ENCODE measurements at places on chromosomes 1 and 21.

GRCh38 chr1:88801575-88802208, 89.7 kb downstream of the GTF2B start:
- no peak for DNase-seq

DNA sequence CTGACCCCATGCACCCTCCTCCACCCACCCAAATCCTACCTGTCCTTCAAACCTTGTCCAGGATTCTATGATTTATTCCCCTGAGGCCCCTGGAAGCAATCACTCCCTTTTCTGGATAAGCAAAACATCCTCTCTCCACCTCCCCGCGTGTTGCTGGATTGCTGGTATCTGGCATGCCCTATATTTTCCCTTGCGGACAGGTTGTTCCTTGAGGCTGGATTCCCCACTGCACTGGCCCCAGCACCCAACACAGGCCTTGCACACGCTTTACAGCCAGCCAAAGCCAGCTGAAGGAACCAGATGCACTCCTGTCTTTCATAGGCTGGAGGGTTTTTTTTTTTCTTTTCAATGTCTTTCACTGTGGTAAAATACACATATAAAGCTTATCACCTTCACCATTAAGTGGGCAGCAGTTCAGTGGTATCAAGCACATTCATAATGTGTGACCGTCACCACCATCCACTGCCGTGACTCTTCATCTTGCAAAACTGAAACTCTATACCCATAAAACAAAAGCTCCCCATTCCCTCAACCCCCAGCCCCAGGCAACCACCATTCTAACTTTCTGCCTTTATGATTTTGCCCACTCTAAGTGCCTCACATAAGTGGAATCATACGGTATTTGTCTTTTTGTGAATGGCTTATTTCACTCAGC, 50.9 kb downstream of the TOR1AIP2 start:
- no peak for DNase-seq

GRCh38 chr1:181538836-181539235, 55.5 kb downstream of the CACNA1E start:
- no peak for DNase-seq

GRCh38 chr1:21082073-21082472, 94.6 kb downstream of the EIF4G3 start:
- no peak for DNase-seq

- no peak for DNase-seq
Observed at GRCh38 chr1:202569393-202570322, 140.6 kb downstream of the SYT2 start.

DNA sequence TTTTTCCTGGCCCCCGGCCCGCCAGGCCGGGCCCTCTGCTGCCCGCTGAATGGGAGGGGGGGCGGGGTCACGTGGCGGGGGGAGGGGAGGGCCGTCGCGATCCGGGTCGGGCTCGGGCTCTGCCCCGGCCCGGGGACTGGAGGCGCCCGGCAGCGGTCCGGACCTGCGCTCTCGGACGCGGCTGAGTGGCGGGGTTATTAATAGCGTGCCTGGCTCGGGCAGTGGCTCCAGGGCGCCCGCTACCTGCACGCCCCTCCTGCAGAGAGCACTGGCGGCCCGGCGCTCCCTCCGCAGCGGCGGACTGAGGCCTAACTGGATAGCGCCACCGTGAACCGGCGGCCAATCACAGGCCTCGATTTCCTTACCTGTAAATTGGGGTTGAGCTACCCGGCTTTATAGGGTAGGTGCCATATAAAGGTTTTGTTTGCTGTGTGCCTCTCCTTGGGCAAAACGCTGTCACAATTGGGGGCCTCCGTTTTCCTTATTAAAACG, 28.1 kb downstream of the AHDC1 start:
- DNase-seq, result no peak

DNA sequence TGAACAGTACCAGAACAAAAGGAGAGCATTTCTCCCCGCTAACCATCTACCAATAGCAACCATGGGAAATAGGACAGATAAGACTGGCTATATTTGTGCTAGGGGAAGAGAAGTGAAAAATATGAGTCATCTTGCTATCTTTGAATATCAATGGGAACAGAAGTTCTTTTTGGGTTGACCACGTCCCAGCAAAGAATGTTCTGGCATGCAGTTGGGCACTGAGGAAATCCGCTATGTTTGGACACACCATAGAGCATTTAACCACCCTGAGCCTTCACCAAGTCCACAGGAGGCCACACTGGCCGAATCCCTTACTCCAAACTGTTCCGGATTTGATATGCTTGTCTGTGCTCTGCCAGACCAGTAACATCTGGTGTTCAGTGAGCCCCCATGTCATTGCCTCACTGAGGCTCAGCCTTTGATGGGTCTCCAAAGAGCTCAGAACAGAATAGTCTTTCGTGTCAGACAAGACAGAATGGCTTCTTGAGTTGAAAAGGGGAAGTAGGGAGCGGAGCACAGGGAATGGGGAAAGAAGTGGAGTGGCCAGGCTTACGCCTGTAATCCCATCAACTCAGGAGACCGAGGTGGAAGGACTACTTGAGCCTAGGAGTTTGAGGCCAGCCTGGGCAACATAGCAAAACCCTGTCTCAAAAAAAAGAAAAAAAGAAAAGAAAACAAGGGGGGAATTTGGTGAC, 81.4 kb downstream of the SMYD2 start:
- no peak for DNase-seq

DNA sequence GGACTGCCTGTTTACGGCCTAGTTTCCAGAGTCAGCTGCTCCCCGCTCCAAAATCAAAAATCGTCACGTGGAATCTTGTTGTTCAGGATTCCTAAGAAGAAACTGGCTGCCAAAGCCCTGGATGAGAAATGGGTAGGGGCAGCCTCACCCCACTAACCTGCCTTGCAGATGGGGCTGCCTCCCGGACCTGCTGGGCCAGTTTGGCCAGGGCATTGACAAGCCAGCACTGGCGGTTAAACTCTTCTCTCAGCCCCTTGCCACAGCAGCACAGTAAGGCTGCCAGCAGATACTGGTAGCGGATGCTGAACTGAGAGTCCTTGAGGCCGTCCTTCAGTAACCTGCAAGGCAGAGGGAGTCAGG, 31.6 kb upstream of the PPP1R15B start:
- no peak for DNase-seq

DNA sequence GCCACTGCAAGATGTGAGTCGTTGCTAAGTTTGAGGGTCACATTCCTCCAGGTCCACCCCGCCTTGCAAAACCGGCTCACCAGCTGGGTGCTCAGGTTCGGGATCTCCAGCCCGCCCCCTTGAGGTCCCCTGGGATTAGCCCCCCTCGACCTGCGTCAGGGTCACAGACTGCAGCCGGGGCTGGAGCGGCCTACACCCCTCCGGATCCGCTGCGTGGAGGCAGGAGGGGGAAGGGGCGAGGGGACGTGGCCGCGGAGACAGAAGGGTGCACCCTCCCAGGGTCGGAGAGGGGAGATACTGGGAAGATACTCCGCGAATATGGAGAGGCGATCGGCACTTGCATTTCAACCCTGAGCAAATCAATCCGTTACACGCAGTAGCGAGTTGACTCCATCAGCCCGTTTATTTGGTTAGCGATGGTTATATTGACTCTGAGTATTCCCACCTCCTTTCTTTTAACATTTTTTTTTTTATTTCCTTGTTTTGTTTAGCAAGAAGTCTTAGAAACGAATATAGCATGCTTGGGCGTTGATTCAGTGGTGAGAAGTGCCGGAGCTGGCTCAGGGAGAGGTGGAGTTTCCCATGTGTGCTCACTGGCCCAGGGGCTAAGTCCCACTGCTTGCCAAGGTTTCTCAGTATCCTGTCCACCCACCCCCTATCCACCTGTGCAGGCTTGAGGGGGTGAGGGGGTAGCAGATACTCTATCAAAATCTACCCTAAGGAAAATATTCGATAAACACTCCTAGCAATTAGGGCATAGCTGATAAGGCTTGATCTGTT, 997 bp downstream of the IFNAR2 start:
- no peak for DNase-seq

- no peak for DNase-seq
Observed at GRCh38 chr1:4089421-4090175, 189.5 kb upstream of the C1orf174 start.

- DNase-seq, result no peak
Observed at GRCh38 chr1:20150969-20151368, 11.8 kb downstream of the PLA2G2F start.

GRCh38 chr1:222225316-222225691, 322.6 kb downstream of the HHIPL2 start:
- no peak for DNase-seq

DNA sequence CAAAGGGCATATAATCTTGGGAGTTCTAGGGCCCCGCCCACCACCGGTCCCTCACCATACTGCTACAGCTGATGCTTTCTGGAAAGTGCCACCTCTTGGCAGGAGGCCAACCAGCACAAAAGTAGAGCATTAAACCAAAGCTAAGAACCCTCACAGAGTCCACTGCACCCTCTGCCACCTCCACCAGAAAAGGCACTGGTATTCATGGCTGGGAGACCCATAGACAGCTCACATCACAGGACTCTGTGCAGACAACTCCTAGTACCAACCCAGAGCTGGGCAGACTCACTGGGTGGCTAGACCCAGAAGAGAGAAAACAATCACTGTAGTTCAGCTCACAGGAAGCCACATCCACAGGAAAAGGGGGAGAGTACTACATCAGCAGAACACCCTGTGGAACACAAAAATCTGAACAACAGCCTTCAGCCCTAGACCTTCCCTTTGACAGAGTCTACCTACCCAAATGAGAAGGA, 10.8 kb downstream of the THEM4 start:
- peak; percentile 39 for DNase-seq

GRCh38 chr1:43757343-43758053, 50.2 kb downstream of the ST3GAL3 start:
- no peak for DNase-seq

DNA sequence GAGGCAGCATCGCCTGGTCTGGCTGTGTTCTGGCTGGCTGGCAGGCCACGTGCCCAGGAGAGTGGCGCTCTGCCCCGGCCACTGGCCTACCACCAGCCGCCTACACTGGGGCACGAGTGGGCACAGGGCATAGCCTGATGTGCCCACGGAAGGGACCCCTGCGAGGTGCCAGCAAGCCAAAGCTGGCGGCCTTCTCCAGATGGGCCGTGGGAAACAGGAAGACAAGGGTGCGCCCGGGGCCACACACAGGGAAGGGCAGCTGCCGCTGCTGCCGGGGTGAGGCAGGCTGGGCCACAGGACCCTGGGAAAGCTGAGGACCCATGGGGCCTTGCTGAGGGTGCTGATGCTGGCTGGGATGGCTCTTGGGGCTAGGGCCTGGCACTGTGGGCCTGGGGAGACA, 40.7 kb downstream of the SLC66A1 start:
- DNase-seq, result no peak

DNA sequence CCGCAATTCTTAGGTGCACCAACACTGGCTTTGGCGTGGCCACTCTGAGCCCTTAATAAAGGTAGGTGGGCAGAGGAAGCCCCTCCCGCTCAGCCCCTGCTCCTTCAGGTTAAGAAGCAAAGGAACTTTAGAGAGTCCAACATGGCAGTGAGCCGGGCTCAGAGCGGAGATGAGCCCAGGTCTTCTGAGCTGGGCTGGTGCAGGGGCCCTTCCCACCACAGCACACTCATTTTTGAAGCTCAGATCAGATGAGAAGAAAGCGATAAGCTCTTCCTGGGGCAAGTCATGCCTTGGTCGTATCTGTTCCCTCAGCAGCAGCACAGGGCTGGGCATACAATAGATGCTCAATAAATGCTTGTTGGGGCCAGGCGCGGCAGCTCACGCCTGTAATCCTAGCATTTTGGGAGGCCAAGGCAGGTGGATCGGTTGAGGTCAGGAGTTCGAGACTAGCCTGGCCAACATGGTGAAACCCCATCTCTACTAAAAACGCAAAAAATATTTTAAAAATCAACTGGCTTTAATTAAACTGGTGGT, 51.1 kb upstream of the TARDBP start:
- no peak for DNase-seq

DNA sequence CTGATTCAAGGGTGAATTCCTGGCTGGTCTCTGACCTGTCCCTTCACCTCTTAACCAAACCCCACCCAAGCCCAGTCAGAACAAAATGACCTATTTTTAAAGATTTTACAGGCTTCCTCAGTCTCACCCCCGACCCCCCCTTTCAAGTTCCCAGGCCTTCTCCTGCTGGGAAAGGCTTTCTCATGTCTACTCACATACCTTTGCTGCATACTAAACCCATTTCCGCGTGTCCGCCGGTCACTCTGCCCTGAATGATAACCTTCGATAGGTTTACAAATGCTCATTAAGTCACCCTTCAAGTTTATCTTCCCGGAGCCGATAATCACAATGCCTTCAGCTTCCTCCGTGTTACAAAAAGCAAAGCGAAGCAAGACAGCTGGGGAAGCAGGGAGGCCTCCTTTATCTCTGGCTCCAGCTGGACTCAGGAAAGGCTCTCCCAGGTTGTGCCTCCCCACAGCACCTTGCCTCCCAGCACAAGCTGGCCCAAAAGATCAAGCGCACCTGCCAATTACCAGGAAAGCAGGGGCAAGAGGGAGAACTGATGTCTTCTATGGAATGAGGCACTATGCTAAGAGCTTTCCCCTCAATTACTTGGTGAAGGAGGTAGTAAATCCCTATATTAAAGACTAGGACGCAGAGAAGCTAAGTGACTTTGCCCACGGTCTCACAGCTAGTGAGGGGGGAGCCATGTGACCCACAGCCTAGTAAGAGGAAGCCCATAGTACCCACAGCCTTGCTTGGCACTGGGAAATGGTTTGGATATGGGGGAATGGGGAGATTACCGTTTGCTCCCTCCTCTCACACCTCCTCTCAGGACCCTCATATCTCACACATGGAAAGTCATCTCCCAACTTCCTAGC, 15.9 kb downstream of the SMIM12 start:
- DNase-seq, result no peak

DNA sequence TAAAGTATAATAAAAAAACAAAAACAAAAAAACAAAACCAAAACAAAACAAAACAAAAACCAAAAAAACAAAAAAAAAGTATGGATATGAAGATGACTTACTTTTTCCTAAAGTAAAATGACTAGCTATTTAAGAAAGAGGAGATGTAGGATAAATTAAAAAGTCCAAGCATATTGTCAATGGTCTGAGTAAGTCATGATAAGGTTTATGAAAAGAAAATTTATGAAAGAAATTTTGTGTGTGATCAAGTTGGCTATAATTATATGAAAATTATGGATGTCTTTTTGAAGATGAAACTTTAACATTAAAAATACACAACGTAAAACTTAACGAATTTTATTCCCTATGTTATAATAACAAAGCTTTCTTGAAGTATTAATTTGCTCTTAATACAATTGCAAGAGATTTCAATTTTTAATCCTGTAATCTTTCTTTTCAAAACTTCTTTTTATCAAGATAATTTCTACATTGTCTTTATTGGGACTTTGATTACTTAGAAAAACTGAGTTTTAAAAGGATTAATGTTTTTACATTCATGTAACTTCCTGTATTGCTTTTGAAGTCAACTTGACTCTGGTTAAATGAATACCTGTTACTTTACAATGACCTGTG, 200.9 kb upstream of the IVNS1ABP start:
- DNase-seq, result no peak

GRCh38 chr1:21644348-21644747, 24.8 kb downstream of the RAP1GAP start:
- DNase-seq, result no peak

Data from stimulated activated CD8-positive, alpha-beta memory T cell treated with anti-CD3 and anti-CD28 coated beads, Interleukin-4, amount 100 ng/mL, for 1 hour (primary cell).